ENCODE measurements at places on chromosomes 12 and 14.

GRCh38 chr14:77133720-77134338 is 7.8 kb downstream of the ZDHHC22 start:
- peak; percentile 89 for DNase-seq

GRCh38 chr14:90062822-90063539 is 1.2 kb downstream of the KCNK13 start:
- DNase-seq, result no peak

GRCh38 chr12:51011955-51012354 is 14.2 kb downstream of the SLC11A2 start:
- DNase-seq, result peak; percentile 79

DNA sequence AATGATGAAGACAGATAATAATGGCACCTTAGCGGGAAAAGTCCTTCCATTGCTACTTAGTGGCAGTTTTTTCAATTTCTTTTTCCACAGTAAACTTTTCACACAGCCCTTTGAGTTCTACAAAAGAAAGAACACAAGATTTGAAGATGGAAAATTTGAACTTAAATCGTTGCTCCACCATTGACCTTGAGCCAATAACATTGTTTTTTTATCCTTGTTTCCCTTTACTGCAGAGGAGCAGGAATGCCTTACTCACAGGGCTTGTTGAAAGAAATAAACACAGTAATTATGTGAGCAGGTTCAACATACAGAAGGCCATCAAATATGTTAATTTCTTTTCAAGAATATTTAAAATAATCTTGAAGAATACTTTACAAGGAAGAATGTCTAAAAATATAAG is 181.5 kb upstream of the KRR1 start:
- no peak for DNase-seq

- no peak for DNase-seq
Observed at GRCh38 chr12:62844915-62845314, 90.0 kb downstream of the PPM1H start.

DNA sequence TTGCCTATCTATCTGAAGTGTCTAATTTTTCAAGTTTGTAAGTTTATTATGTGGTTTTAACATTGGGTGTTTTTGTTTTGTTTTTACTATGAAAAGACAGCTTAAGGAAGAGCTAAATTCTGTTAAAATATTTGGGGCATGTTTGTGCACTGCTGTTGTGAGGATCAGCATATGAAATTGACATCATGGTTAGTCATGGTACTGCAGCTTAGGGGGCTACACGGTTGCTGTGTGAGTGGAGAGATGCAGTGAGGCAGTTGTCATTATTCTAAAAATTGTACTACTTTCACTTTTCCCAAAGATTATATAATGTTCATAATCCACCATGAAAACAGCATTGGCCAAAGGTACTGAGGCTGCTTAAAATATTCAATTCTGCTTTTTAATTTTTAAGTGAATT is 49.0 kb downstream of the ZC3H14 start:
- no peak for DNase-seq

DNA sequence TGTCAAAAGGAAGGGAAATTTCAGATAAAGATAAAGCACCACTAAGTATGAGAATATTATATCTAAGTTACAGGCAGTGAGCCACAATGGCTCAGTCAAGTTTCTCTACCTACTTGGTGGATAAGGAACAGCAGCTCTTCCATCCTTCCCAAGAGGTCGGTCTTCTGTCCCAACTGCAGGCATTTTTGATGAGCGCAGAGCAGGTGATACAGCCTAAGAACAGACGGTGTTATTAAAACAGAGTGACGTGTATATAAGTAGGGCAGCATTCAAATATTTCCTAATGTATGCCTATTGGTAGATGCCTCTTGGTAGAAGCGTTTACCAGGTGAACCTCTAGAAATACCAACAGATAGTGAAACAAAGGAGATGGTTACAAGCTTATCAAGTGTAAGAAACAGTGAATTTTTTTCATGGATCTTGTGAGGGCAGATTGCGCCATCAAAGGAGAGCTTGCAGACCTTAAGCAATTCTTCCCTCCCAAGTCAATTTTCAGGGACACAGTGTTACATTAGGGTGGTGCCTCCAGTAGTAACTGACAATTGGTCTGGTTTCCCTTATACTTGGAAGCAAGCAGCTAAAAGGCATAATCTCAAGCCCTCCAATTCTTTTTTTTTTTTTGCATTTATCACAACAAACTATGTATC is 274.5 kb downstream of the MED13L start:
- DNase-seq, result no peak

DNA sequence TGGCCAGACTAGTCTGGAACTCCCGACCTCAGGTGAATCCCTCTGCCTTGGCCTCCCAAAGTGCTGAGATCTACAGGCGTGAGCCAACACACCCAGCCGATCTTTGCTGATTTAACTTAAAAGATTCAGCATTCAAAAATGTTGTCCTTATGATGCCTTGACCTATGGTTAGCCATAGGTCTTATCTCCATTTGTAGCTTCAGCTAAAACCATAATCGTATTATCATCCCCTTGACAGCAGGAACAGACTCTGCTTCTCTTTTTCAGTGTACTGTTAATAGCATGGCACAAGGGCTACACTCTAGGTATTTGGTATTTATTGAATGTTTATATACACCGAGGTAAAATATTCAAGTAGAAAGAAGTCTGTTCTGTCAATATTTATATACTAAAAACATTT is 15.3 kb downstream of the CCDC62 start:
- DNase-seq, result no peak

GRCh38 chr14:75426332-75427125 is 1.3 kb upstream of the JDP2 start:
- DNase-seq, result no peak

DNA sequence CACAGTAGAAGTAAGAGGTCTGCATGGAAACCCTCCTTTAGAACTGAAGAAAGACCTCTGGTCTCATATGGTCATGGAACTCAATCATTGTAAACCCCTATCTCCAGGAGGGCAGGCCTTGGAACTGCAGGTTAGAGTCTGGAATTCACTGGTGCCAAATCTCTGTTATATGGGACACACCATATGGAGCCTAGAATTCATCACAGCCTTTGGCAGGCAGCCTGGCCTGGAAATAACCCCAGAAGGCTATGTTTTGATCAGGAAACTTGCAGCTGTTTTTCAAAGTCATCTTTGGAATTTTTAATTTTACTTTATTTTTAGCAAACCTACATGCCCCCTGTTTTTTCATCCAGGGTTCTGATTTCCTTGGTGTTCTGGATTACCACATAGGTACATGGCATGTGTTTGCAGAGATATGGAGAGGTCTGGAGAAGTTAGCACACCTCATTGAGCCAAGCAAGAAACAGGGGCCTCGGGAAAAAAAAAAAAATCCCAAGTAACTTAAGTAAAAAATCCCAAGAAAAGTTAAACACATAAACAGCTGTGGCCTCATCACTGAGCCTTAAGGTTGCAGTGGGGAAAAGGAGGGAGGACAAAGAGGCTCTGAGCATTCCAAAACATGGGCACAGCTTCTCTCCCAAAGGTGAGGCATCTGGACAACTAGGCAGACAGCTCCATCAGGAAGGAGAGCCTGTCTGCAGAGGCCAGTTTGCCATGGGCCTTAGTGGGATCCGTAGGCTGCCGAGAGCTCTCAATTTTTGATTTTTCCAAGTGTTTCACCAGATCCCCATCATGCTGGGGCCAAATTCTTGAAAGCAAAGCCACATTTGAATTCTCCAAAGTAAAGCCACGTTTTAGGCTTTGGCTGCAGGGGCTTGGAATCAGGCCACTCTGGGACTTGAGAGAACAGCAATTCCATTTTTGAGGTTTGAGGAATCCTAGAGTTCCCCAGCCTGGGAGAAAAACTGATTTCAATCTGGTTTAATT is 339.6 kb upstream of the TBX3 start:
- DNase-seq, result no peak

DNA sequence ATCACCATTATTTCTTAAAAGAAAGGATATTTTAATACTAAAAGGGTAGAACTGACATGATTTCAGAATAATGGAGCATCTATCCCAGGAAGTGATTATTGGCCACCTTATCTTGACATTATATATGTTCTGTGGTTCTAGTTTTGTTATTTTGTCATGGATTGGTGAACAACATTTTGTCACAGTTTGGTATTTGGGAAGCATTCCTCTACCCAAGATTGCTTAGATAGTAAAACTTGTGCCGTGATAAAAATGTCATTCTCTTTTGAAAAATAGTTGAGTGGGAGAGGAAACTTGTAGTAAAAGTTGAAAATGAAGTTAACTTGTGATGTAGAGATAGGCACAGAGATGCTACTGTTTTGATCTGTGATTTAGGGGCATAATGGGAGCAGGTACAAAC is 65.7 kb downstream of the TMX1 start:
- DNase-seq, result no peak

GRCh38 chr14:88232771-88233170 is 90.3 kb downstream of the KCNK10 start:
- no peak for DNase-seq

DNA sequence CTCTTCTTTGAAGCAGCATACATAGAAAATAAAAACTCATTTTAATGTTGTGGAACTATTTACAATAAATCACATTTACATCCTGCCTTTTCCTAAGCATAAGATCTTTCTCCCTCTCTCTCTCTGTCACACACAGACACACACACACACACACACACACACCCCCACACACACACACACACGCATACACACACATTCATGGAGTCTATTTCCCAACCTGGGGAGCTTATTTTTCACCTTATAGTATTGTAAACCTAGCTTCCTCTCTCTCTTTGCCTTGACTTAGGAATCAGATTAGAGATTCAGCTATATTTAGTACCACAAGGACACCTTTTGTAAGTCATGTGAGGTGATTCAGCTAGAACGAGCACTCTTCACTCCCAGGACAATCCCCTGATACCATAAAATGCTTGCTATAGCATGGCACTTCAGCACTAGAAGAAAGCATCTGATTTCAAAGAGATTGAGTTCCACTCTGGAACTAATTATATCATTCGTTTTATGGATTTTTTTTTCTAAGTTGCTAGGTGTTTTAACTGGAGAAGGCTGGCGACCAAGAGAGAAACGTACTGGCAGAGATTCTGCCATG is 23.6 kb downstream of the TMEM30B start:
- DNase-seq, result no peak

DNA sequence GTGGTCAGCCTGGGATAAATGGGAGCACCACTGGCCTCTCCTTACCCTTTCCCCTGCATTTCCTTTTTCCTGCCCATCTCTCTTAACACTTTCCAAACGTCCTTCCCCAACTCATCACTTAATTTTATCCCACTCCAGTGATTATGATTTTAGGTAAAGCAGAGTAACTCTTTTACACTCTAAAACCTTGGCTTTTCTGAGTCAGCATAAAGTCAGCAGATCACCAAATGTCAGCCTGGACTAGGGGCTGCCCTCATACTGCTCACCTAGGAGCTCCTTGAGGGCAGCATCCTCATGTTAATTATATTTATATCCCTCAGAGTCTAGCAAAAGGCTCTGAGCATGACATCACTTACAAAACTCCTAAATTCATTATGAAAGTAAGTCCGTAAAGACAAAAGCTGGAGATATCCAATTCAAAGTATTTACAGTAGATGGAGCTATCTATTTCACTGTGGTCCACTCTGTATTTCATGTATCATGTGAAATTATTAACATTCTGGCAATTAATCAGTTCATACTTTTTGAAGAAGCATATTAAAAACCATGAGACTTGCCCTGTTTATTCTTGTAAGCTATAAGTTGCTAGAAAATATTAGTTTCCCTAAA is 17.0 kb upstream of the DICER1 start:
- DNase-seq, result no peak

DNA sequence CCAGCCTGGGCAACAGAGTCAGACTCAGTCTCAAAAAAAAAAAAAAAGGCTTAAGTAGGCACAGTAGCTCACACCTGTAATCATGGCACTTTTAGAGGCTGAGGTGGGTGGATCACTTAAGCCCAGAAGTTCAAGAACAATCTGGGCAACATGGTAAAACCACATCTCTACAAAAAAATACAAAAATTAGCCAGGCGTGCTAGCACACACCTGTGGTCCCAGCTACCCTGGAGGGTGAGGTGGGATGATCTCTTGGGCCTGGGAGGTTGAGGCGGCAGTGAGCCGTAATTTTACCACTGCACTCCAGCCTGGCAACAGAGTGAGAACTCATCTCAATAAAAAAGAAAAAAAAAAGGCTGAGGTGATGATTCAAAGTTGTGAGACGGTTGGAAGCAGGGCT is 9.1 kb upstream of the RESF1 start:
- DNase-seq, result no peak

GRCh38 chr14:24074625-24075484 is 3.5 kb downstream of the CPNE6 start:
- no peak for DNase-seq

DNA sequence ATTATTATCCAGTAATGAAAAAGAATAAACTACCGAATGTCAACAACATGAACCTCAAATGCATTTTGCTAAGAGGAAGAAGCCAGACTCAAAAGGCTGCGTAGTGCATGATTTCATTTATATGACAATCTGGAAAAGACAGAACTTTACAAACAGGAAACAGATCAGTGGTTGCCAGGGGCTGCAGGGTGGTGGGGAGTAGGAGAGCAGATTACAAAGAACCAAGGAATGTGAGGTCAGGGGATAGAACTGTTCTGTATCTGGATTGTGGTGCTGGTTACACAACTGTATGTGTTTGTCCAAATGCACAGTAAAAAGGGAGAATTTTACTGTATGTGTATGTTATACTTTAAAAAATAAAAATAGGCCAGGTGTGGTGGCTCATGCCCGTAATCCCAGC is 89.7 kb upstream of the MYL2 start:
- DNase-seq, result no peak

DNA sequence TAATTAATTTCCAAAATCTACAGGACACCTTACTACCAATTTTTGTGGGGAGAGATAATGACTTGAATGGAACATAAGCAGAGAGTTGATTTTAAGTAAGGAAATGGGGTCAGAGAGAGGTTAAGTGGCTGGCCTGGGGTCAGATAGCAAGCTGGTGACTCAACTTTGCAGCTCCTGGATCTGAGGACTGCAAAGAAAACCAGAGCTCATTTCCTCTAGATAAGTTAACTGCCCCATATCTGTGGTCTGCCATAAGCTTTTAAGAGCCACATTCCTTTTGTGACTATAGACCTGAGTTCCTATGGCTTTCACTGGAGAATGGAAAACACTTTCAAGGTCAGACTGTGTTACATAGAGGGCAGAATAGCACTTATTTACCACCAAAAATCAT is 201.2 kb upstream of the PRICKLE1 start:
- DNase-seq, result no peak

DNA sequence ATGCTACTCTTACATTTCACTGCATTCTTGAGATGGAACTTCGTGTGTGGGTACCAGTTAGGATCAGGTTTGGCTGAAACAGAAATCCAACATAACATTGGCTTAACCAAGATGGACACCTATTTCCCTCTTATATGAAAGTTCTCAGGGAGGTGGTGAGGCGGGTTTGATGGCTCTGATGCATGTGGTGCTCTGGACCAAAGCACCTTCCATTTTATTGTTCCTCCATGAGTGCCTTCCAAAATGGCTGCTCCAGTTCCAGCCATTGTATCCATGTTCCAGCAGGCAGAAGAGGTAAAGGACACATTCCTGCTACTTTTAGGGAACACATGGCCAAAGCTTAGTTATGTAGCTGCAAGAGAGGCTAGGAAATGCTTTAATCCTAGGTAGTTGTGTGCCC is 29.6 kb downstream of the BRI3BP start:
- no peak for DNase-seq
